Activated CD4-positive, alpha-beta memory T cell treated with anti-CD3 and anti-CD28 coated beads for 36 hours (primary cell): ENCODE measurements at places on chromosomes 1 and 21. TPM values are rescaled to one million over a fixed set of nuclear protein-coding genes. Genes with fewer than 3 reads are reported as not detected.

- no peak for DNase-seq
Observed at GRCh38 chr1:94963864-94964263, 37.0 kb upstream of the CNN3 start.

DNA sequence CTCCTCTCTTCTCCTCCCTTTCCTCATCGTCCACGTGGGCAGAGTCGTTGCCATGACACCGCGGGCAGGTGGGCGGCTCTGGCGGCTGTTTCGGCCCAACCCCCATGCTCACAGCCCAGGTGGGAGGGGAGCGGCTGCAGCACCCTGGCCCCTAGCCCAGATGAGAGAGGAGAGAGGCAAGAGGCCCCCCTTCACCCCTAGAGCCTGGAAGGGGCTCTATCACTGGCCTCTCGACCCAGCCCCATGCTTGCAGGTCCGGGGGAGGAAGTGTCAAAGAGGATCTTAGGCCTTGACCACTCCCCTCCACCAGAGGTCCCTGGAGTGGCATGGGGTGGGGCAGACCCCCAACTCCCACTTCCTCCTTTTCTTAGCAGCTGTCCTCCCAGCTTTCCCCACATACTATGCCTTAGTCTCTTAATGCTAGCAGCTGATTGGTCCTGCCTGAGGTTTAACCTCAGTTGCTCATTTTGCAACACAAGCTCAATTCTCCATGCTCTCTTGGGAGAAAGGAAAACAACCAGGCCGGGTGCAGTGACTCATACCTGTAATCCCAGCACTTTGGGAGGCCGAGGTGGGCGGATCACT lies 10.4 kb downstream of the DLGAP3 start:
- DNase-seq, result peak; percentile 23

- no peak for DNase-seq
Observed at GRCh38 chr1:209746451-209747165, 9.2 kb upstream of the TRAF3IP3 start.

- no peak for DNase-seq
Observed at GRCh38 chr1:57361516-57361915, 62.3 kb downstream of the DAB1 start.

DNA sequence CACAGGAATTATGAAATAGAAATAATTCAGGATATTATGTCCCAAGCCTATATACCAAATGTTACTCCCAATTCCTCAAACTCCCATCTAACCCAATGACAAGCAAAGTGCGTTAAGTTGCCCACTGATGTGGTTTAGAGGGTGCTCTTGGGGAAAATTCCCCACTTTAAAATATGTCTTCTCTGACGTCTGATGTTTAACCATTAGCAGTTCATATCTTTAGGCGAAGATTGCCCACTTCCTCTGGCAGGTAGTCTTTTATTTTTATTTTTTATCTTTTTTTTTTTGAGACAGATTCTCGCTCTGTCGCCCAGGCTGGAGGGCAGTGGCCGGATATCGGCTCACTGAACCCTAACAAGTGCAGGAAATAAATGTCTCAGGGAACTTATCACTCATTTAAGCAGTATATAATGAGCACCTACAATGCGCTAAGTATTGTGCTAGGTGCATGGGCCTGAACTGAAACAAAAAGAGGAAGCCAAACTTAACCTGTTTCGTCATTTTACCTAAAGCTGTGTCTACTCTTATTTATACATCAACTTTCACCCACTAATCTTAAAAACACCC lies 1.3 kb upstream of the LYST start:
- DNase-seq, result peak; percentile 63

DNA sequence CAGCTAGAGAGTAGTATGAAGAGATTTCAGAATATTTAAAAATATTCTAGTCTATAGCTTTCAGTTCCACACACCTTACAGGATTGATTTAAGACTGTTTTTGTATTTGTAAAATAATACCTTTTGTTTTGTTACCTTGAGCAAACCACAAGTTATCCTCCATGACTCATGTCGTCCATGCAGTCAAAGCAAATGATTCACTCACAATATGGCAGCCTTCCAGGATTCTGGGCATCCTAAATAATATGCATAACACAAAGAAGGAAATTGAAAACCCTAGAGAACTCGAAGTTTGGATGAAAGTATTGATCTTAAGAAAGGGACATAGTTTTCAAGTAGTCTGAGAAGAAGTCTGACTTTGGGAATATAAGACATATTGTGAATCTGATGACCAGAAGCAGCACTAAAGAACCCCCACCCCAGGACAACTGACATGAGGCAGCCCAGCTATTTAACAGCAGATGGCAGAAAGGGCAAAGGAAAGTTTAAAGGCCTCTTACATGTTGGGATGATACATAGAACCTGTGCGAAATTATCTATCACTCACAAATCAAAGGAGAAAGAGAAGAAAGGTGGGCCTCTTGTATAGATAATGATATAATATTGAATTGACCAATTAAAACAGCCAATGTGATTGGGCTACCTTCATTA lies 857.9 kb downstream of the BRINP3 start:
- DNase-seq, result no peak

DNA sequence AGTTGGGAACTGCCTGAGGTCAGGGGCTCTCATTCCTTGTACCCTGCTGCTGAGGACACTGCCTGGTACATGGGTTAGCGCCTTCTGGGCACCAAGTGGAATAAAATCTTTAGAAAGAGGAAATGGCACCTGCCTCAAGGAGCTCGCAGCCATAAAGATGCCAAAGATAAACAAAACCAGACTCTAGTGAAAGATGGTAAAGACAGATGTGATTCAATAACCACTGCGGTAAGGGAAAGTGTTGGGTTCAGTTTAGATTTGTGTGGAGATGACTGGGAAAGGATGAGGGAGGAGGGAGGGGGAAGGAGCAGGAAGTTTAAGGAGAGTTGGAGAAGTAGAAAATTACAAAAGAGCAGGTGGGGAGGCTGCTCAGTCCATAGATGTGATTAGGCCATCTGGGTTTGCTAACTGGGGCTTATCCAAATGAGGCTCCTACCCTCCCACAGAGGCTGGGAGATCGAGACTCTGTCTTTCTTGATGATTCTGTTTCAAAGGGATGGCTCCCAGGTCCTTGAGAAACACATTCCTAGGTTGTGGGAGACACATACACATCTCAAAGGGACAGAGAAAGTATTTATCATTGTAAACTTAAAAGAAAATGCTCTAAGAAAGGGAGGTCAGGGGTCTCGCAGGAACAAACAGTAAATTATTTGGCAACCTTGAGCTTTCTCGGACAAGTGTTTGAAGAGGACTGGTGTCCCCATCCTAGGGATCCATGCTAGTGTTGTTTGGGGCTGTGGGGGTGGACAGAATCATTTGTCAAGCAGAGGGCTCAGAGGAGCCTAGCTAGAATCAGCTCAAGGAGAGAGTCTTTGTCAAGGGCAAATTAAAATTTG lies 65.7 kb upstream of the MORC3 start:
- no peak for DNase-seq

DNA sequence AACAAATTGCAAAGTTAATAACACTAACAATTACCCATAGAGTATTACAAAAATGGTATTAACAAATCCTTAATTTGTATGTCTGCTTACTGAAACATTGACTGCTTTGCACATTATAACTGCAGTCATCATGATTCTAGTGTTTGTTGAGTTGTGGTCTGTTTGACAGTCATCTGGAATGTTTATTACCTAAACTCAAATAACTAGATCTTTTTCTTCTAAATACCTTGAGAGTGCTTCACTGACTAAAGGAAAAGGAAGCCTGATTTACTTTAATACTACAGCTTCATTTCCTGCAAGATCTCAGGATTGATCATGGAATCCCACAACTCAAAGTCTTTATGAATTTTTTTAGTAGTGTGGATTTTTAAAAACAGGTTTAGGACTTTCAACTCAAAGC lies 70.0 kb downstream of the HMCN1 start:
- no peak for DNase-seq

DNA sequence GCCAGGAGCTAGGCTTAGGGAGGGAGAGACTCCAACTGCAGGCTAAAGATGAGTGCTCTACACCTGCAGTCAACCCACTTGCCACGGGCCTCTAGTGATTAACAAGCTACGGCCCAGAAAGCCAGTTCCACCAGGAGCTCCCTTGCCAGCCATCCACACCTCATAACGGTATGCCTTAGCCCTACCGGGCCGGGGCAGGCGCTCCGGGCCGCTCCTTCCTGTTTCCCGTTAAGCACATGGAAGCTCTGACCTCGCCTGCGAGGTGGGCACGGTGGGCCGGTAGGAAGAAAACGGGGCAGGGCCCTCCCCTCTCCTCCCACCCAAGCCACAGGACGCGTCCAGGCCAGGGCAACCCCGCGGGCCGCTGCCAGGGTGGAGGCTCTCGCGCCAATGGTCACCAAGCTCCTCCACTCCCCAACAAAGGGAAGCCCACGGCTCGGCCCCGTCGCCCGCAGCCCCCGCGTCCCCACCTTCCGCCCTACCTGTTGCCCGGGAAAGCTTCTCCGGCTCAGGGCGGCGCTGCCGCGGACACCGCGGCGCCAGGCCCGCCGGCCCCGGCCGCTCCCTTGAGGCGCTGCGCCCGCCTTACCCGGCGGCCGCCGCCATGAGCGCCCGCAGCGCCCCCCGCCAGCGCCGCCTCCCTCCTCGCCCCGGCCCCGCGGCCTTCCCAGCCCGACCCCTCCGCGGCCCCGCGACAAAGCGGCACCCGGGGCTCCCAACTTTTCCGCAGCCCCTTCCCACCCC lies 627 bp downstream of the CERS2 start:
- peak; percentile 54 for DNase-seq

GRCh38 chr1:31408788-31409318 lies 4.2 kb upstream of the SERINC2 start:
- DNase-seq, result no peak

DNA sequence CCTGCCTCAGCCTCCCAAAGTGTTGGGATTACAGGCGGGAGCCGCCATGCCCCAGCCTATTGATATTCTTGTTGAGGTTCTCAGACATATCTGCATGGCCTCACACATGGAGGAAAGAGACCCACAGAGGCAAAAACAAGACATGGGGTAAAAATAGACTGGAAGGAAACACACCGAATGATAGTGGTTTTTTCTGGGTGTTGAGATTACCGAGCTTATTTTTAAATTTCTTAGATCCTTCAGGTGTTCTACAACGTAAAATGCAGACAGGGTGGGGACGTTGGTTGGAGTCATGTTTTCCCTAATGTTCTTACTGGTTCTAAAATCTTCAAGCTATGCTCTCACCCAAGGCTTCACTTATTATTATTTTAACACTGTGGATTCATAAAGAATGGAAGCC lies 23.9 kb upstream of the RUNX3 start:
- DNase-seq, result no peak

GRCh38 chr1:227666286-227666685 lies 68.8 kb downstream of the JMJD4 start:
- DNase-seq, result no peak

- DNase-seq, result no peak
Observed at GRCh38 chr1:87329526-87330056, 911 bp downstream of the LMO4 start.

GRCh38 chr1:36070349-36070748 lies 13.5 kb upstream of the TEKT2 start:
- DNase-seq, result no peak

- DNase-seq, result peak; percentile 16
Observed at GRCh38 chr1:234960722-234961455, 167.7 kb downstream of the TOMM20 start.

- peak; percentile 57 for DNase-seq
Observed at GRCh38 chr1:26471498-26472319, 531 bp upstream of the HMGN2 start.

- DNase-seq, result no peak
Observed at GRCh38 chr1:93680076-93680419, 1.6 kb downstream of the BCAR3 start.

- DNase-seq, result peak; percentile 39
Observed at GRCh38 chr1:224192082-224192788, 9.2 kb downstream of the DEGS1 start.

Gene RIPPLY3
- total RNA-seq, result 0.26 TPM

Gene TEDDM1
- not detected for total RNA-seq

Gene NPR1
- total RNA-seq, result 0.07 TPM

Gene RXRG
- total RNA-seq, result not detected

Gene AUNIP
- 7.8 TPM for total RNA-seq
